Fibroblast of the aortic adventitia (primary cell): ENCODE measurements at places on chromosomes 2 and 18. TPM values are rescaled to one million over a fixed set of nuclear protein-coding genes. Genes with fewer than 3 reads are reported as not detected.

Gene IL18RAP
- total RNA-seq = 0.09 TPM in 1 of 2 replicates, not detected in the other

Gene AGXT
- total RNA-seq = not detected in 2 replicates

Gene SERPINB4
- not detected in 2 replicates for total RNA-seq

Gene ECEL1
- not detected in 2 replicates for total RNA-seq

Gene NEB
- 0.27 and 0.41 TPM in 2 replicates for total RNA-seq

Gene ARHGAP25
- total RNA-seq = 0.36 and 2.2 TPM in 2 replicates

Gene UGT1A8
- 0.09 TPM in 1 of 2 replicates, not detected in the other for total RNA-seq

Gene ATP6V1B1
- 0.09 and 0.57 TPM in 2 replicates for total RNA-seq

Gene BABAM2
- 18.8 and 45.3 TPM in 2 replicates for total RNA-seq

Gene MEX3C
- 42.5 and 44.2 TPM in 2 replicates for total RNA-seq

Gene CPS1
- 24.6 and 35.7 TPM in 2 replicates for total RNA-seq

Gene BOK
- 15.3 and 21.4 TPM in 2 replicates for total RNA-seq

Gene PCARE
- under 0.01 and 0.08 TPM in 2 replicates for total RNA-seq

Gene SERPINB12
- total RNA-seq = not detected in 2 replicates

Gene OBSL1
- total RNA-seq = 39.2 and 90.4 TPM in 2 replicates

Gene MAP3K19
- not detected in 2 replicates for total RNA-seq

Gene DSC1
- total RNA-seq = 0.25 TPM in 1 of 2 replicates, not detected in the other

Gene GPR35
- 0.09 and 0.25 TPM in 2 replicates for total RNA-seq

Gene GATA6
- 22.5 and 34.0 TPM in 2 replicates for total RNA-seq

Gene DNAH7
- 2.6 and 2.7 TPM in 2 replicates for total RNA-seq

Gene SERPINB3
- total RNA-seq = not detected in 2 replicates

Gene SLC19A3
- total RNA-seq = 0.18 and 1.6 TPM in 2 replicates

Gene DNAJC5G
- total RNA-seq = not detected in 2 replicates

Gene IL36G
- total RNA-seq = not detected in 2 replicates

Gene PREPL
- 31.3 and 78.4 TPM in 2 replicates for total RNA-seq

Gene TTN
- 0.16 and 5.5 TPM in 2 replicates for total RNA-seq

Gene UBXN2A
- total RNA-seq = 12.4 and 14.2 TPM in 2 replicates

Gene TXNDC2
- 0.16 and 0.27 TPM in 2 replicates for total RNA-seq

Gene KCNS3
- 0.36 TPM in 1 of 2 replicates, not detected in the other for total RNA-seq

Gene CTDP1
- 14.1 and 15.5 TPM in 2 replicates for total RNA-seq

Gene SERPINE2
- total RNA-seq = 252 and 1,159 TPM in 2 replicates

Gene GALNT5
- total RNA-seq = 11.4 and 38.3 TPM in 2 replicates

Gene MRPL33
- 100 and 109 TPM in 2 replicates for total RNA-seq

Gene PASK
- 3.8 and 21.9 TPM in 2 replicates for total RNA-seq

Gene AKAIN1
- not detected in 2 replicates for total RNA-seq

Gene SLC14A1
- total RNA-seq = 5.6 and 254 TPM in 2 replicates

Gene NEU4
- not detected in 2 replicates for total RNA-seq

Gene TFCP2L1
- total RNA-seq = under 0.01 TPM in 1 of 2 replicates, not detected in the other

Gene SSB
- total RNA-seq = 98.8 and 141 TPM in 2 replicates

Gene MYCN
- total RNA-seq = not detected in 2 replicates

Gene LCT
- not detected in 2 replicates for total RNA-seq

Gene COL3A1
- total RNA-seq = 1,653 and 14,045 TPM in 2 replicates

Gene DNER
- 0.72 TPM in 1 of 2 replicates, not detected in the other for total RNA-seq

Gene IL1B
- 2.4 TPM in 1 of 2 replicates, not detected in the other for total RNA-seq

Gene CFAP65
- not detected in 2 replicates for total RNA-seq

Gene FAP
- 150 and 228 TPM in 2 replicates for total RNA-seq

Gene DES
- total RNA-seq = 3.3 and 4.7 TPM in 2 replicates

Gene CROCC2
- under 0.01 and 0.41 TPM in 2 replicates for total RNA-seq

Gene NOL4
- total RNA-seq = not detected in 2 replicates

Gene ANKRD30B
- 0.36 and 2.7 TPM in 2 replicates for total RNA-seq

Gene RUFY4
- not detected in 2 replicates for total RNA-seq

Gene TEX51
- total RNA-seq = not detected in 2 replicates

Gene EML6
- 0.49 and 2.8 TPM in 2 replicates for total RNA-seq
